Activated naive CD4-positive, alpha-beta T cell treated with anti-CD3 and anti-CD28 coated beads, Interleukin-2, amount 50 U/mL, for 72 hours (primary cell): ENCODE measurements at places on chromosomes 11 and 22. TPM values are rescaled to one million over a fixed set of nuclear protein-coding genes. Genes with fewer than 3 reads are reported as not detected.
A peak's percentile ranks its signal among the peaks of the same experiment; 100 is the strongest.

- DNase-seq = no peak
Measured at GRCh38 chr11:65817312-65817834, 16.4 kb upstream of the SNX32 start.

DNA sequence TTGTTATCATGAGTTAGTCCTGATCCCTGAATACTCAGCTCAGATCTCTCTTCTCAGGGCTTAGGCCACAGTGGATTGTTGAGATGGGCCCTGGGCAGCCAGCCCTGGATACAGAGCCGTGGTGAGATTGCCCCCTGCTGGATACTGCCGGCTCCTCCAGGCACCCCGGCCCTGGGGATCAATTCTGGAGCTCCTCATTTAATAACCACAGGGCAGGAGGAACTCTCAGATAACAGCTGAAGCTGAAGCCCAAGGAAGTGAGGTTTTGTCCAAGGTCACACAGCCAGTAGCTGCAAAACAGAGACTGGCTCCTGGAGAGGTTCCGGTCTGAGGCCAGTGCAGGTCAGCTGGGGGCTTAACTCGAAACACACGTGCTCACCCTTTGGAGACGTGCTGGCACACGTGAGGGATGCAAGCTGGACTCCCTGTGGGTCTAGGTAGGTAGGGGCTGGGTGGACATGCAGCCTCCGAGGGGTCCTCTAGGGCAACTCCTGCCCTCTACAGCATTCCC is 16.0 kb downstream of the USH1C start:
- DNase-seq = no peak

DNA sequence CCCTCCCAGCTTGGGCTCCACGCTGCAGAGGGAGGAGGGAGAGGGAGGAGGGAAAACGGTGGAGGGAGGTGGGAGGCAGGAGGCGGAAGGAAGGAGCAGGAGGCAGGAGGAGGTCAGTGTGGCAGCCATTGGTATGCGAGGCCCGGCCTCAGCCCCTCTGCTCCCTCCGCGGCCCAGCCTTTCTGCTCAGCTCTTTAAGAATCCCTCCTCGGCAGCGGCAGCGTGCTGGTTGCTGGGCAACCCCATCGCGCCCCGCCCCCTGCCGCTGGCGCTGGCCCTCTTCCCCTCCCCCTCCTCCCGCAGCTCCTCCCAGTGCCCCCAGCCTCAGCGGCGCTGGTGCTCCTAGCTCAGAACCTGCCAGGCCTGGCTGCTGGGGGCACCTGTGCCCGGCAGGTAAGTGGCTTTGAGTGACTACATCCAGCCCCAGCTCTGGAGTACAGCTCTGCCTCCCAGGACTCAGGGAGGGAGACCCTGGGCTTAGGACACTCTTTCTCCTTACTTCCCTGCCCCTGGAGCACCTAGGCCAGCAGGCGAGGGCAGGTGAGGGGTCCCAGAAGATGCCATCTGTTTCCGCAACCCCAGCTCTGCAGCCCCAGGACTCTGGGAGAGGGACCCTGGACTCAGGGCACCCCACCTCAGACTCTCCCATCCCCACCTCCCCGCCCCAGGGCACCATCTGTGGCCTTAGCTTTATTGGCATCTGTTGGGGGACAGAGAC is 7.2 kb upstream of the FLRT1 start:
- no peak for DNase-seq

DNA sequence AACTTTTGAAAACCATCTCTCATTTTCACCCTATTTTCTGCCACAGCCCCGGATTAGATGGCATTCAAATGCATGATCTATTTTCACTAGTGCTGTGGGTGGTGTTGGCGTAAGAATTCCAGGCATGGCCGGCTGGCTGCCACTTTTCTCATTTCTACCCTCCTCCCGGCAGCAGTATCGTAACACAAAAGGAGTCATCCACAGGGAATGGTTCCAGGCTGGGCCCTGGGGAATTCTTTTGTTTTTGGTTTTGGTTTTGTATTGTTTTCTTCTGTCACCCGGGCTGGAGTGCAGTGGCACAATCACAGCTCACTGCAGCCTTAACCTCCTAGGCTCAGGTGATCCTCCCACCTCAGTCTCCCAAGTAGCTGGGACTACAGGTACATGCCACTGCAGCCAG is 13.8 kb downstream of the JAML start:
- no peak for DNase-seq

DNA sequence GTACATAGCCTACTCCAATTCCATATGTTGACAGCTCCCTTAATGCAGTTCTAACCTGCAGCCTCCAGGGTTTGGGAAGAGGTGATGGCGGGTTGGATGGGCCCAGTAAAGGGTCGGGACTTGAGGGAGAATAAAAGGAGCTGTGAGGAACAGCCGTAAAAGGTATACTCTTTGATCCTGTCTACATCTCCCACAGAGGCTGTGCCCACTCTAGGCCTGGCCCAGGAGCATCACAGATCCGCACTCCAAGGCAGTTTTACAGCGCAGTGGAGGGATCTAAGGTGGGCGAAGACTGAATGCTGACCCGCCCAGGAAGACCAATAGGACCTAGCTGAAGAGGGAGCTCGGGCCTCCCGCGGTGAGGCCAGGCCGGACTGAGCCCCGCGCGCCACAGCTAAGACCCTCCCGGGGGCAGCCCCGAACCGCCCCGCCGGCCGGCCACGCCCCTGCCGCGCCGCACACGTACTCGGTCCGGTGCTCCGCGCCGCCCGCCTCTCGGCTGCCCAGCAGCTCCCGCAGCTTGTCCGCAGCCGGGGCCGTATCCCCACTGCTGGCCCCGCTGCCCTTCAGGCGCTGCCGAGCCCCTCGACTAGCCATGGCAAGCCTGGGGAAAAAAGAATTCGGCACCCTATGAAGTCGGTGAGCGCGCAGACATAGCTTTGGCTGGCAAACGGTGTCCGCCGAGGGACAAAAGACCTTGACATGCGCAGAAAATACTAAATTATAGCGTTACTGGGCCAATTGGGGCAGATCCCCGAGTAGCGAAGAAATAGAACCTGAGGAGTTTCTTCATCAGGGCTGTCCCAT is at the start of gene ALG9:
Gene ALG9 (minus strand): TSS at position 696 of the 807 bp plus-strand sequence. CDS start 99 bp downstream, at position 597.
- DNase-seq = peak; percentile 91

GRCh38 chr11:33864479-33864878 is 27.4 kb downstream of the LMO2 start:
- no peak for DNase-seq

- no peak for DNase-seq
Measured at GRCh38 chr11:128251140-128251539, 336.2 kb downstream of the ETS1 start.

DNA sequence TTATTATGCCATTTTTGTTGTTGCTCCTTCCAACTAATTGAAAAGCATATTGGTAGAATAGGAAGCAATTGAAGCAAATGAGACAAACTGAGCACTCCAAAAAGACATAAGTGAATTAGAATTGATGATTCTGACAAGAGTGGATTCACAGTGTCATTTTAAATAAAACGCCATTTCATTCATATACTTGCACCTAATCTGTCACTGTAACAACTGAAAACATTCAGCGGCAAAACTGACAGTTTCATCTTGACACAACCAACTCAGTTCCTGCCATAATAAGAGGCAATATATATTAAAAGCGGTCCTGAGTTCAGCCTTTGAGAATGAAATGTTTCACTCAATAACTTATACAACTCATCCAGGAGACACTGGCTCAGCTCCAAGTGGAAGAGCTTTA is 306.8 kb downstream of the CNTN5 start:
- no peak for DNase-seq

GRCh38 chr11:63866211-63866610 is 27.3 kb downstream of the MARK2 start:
- DNase-seq = peak; percentile 75

Gene CENPM
- total RNA-seq = 108 TPM

Gene RASGRP2
- total RNA-seq = 12.5 TPM

Gene H19
- total RNA-seq = 0.64 TPM

Gene PRODH
- 0.45 TPM for total RNA-seq

Gene MRGPRF
- total RNA-seq = not detected

Gene NPAS4
- total RNA-seq = 0.09 TPM

Gene RCOR2
- total RNA-seq = 0.99 TPM

Gene OR8D1
- not detected for total RNA-seq

Gene APLNR
- not detected for total RNA-seq

Gene PIWIL4
- 0.16 TPM for total RNA-seq
